ENCODE measurements at places on chromosomes 4 and X. TPM values are rescaled to one million over a fixed set of nuclear protein-coding genes. Genes with fewer than 3 reads are reported as not detected.

CYTL1 gene
- not detected for total RNA-seq

RIBC1 gene
- total RNA-seq = 20.3 TPM

DNAAF6 gene
- 3.0 TPM for total RNA-seq

SLIT2 gene
- total RNA-seq = 11.4 TPM

GRCh38 chr4:14602206-14602605 lies 400.1 kb upstream of the CPEB2 start:
- no peak for DNase-seq
- no peak overlapping the region for H3K27ac ChIP-seq
- H3K4me3 ChIP-seq = no peak overlapping the region
- H3K4me1 ChIP-seq = no peaks in the 10 kb centered on the region

DNA sequence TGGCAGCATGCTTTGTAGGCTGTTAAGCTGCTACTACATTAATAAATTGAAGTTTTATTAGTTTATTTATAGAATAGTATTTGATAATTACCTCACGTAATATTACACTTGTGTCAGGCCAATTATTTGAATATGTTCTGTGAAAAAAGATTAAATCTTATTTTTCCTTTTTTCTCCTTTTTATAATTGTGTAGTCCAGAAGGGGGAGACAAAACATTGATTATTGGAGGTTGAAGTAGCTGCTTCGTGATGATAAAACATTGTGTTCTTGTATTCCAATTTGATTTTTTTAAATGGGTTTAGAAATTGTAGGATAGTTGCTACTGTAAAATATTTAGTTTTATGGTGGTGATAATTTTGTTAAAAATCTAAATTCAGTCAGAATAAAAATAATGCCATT lies 85.7 kb downstream of the DIAPH2 start:
- H3K36me3 ChIP-seq = no peaks in the 10 kb centered on the region
- H3K4me1 ChIP-seq = no peaks in the 10 kb centered on the region
- no peak for DNase-seq
- no peak overlapping the region for H3K4me3 ChIP-seq

- H3K4me1 ChIP-seq = no peaks in the 10 kb centered on the region
- no peak for DNase-seq
- H3K27ac ChIP-seq = no peak overlapping the region
- H3K4me3 ChIP-seq = no peak overlapping the region
- no peaks in the 10 kb centered on the region for H3K36me3 ChIP-seq
- H3K27me3 ChIP-seq = no peaks in the 10 kb centered on the region
Observed at GRCh38 chr4:48032721-48033120, 16.1 kb downstream of the NIPAL1 start.

DNA sequence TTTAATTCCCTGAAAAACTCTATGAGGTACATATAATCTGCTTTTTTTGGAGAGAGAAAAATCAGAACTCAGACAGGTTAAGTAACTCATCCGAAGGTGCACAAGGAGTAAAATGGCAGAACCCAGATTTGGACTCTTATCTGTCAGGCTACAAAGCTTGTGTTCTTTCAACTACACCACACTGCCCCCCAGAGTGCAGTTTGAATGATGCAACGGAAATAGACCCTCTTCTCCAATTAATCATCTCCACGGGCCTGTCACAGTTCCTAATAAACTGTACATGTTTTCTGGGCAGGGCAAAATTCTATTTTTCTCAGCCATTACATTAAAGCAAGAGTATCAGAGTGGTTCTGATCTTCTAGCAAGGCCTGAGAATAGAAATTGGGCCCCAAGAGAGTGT lies 35.3 kb upstream of the DCX start:
- peak; percentile 28 for DNase-seq
- no peak overlapping the region for H3K27ac ChIP-seq
- H3K4me1 ChIP-seq = no peaks in the 10 kb centered on the region
- no peak overlapping the region for H3K4me3 ChIP-seq
- no peaks in the 10 kb centered on the region for H3K36me3 ChIP-seq

DNA sequence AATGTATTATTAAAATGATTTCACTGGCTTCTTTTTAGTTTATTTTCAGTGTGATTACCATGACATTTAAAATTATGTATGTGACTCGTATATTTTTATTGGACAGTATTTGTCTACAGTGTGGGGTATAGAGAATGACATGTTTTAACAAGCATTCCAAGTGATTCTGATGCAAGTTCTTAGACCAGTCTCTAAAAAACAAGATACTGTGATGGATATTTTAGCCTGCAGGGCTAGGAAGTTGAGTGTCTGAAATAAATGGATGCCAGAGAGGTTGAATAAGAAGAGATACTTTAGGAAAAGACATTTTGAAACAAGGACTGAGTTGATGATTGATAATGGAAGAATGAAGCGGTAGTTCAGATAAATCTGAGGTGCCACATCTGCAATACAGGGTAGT lies 3.5 kb upstream of the MAD2L1 start:
- H3K4me1 ChIP-seq = peaks cover 3% of the 10 kb centered on the region
- no peak overlapping the region for H3K27ac ChIP-seq
- no peak for DNase-seq
- no peak overlapping the region for H3K4me3 ChIP-seq
- no peaks in the 10 kb centered on the region for H3K36me3 ChIP-seq

DNA sequence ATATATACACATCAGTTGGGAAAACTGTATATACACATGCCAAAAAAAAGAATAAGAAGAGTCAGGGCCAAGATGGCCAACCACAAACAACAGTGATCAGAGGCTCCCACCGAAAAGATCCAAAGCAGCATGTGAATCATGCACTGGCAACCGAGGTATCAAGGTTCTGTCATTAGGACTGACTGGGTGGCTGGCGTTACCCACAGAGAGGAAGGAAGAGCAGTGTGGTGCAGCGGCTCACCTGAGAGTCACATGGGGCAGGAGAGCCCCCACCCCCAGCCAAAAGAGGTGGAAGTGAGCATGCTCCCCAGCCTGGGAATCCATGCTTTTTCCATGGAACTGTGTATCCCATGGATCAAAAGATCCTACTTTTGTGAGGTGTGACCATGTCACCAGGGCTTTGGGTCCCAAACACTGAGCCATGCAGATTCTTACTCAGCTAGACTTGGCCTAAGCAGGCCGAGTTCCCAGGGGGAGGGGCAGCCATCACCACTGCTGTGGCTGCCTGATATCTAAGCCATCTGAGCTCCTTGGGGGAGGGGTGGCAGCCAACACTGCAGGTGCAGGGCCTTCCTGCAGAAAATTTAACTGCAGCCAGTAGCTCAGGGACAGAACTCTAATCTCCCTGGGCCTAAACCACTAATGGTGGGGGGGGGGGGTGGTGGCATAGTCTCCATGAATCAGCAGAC lies 52.8 kb downstream of the P2RY10 start:
- DNase-seq = no peak
- H3K4me1 ChIP-seq = no peaks in the 10 kb centered on the region
- H3K36me3 ChIP-seq = no peaks in the 10 kb centered on the region
- no peak overlapping the region for H3K4me3 ChIP-seq

DNA sequence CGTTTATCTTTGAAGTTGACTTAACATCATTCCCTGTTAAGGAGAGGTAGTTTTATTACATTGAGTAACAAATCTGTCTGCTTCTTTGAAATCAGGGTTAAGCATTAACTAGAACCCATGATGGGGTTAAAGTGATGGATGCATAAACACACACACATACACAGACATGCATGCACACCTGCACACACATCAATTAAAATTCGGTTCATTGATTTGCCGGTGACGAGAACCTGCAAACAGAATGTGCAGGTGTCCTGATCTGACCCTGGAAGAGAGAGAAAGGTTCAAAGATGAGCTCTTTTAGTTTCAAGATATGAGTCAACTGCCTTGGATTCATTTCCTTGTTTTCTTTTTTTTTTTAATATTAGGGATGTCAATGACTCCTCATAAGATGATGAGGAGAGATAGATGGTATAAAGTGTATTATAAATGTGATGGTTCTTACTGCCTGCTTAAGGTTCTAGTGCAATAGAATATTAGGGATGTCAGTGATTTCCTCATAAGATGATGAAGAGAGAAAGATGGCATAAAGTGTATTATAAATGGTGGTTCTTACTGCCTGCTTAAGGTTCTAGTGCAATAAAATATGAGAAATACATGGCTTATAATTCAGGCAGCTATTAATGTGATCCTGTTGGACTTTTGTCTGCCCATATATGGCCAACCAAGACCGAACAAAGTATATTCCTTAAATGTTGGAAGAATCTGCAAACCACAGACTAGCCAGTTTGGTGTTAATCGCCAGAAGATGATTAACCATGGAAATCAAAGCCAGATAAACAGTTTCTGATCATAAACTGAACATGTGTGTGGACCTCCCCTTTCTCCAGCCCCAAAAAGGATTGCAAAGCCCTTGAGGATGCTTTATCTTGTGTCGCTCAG lies 14.1 kb upstream of the CD99 start:
- no peaks in the 10 kb centered on the region for H3K27me3 ChIP-seq
- H3K36me3 ChIP-seq = no peaks in the 10 kb centered on the region
- no peak overlapping the region for H3K4me3 ChIP-seq
- no peak for DNase-seq

DNA sequence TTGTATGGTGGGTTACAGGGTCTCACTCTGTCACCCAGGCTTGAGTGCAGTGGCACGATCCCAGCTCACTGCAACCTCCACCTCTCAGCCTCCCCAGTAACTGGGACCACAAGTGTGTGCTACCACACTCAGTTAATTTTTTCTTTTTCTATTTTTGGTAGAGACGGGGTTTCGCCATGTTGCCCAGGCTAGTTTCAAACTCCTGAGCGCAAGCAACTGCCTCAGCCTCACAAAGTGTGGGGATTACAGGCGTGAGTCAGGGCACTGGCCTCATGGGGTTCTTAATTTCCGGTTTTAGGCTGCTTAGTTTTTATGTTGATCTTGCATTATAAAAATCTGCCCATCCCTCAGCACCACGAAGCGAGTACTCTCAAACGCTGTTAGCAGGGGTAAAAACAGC lies 6.7 kb downstream of the BCAP31 start:
- no peaks in the 10 kb centered on the region for H3K4me1 ChIP-seq
- H3K27ac ChIP-seq = no peak overlapping the region
- no peaks in the 10 kb centered on the region for H3K27me3 ChIP-seq
- no peak for DNase-seq
- H3K36me3 ChIP-seq = no peaks in the 10 kb centered on the region

DNA sequence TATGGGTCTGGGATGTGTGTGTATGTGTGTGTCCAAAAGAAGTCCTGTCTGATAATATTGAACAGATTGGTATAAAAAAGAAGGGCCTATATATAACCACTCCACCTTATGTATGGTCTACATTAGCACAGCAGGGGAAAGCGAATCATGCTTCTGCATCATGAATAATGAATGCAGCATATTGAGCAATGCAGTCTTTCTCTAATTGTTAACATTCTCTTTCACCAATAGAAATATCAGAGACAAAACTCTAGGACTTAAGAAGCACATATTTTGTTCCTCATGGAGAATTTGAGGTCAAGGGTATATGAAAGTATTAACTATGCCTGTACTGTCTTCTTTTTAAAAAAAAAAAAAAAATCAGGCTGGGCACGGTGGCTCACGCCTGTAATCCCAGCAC lies 264.3 kb upstream of the NOCT start:
- no peak overlapping the region for H3K27ac ChIP-seq
- DNase-seq = no peak
- H3K27me3 ChIP-seq = no peaks in the 10 kb centered on the region
- no peaks in the 10 kb centered on the region for H3K36me3 ChIP-seq
- H3K4me1 ChIP-seq = no peaks in the 10 kb centered on the region
- H3K4me3 ChIP-seq = no peak overlapping the region

DNA sequence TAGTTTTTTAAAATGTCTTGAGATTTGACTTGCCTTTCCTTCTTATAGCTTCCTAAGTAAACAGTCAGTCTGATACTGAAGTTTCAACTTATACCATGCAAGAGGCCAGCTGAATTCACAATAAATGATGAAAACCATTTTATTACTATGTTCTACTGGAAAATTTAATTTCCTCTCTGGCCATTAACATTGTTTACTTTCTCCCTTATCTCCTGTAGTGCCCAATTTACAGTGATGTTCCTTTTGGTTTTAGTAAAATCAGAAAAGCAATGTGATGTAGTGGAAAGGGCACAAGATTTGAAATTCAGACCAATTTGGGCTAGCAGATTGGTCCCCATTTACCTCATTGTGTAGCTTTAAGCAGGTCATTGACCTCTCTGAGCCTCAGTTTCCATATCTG lies 54.2 kb downstream of the SLC9A6 start:
- H3K4me1 ChIP-seq = no peaks in the 10 kb centered on the region
- no peaks in the 10 kb centered on the region for H3K36me3 ChIP-seq
- no peak for DNase-seq
